Activated effector memory CD4-positive, alpha-beta T cell treated with anti-CD3 and anti-CD28 coated beads, Interleukin-2, amount 50 U/mL, for 16 hours (primary cell): ENCODE measurements at places on chromosomes 3 and 15.

DNA sequence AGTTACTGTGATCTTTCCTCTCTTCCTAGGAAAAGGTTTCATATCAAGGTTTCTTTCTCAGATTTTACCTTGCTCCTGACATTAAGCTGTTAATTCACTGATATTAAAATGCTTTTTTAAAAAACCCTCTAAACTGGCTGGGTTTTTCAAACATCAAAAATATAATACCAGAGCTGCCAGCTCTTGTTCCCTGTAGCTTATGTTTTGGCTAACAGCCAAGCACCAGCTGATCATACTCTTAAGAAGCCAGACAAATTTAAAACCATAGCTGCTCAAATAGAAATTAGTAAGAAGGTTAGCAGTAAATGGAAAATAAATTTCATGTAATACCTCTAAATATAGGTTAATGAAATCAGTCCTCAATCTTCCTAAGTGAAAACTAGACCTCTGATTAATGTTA is 657.5 kb downstream of the GRM7 start:
- no peak for DNase-seq

DNA sequence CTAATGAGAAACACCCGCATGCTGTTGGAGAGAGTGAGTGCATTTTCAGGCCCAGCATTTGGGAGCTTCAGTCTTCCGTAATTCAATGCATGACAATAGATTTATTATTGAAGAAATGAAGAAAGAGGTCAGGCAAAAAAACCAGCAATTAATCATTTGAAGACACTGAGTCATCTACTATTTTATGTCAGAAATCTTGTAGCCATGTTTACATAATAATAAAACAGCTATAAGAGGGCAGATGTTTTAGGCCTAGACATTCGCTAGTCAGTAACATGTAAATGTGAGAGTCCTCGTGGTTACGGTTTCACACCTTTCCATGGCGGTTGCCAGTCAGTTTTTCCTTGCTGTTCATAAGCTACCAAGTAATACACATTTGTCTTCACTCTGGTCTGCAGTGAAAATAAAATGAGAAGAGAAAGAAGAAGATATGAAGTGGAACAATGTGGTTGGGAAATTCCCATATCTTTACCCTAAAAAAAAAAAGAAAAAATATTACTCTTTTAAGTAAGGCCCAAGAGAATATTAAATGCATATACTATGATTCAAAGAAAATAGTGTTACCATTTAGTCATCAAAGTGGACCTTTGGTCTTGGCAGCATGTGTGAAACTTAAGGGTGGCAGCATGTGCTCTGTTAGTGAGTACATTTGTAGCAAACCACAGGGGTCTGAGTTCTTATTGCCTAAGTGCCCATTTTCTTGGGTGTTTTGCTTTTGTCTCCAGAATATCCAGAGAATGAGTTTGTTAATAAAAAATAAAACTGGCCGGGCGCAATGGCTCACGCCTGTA is 140.5 kb upstream of the TBL1XR1 start:
- DNase-seq = peak; percentile 87

- no peak for DNase-seq
Measured at GRCh38 chr15:46714950-46715349, 1002.4 kb upstream of the SEMA6D start.

GRCh38 chr3:37198996-37199395 is 24.6 kb upstream of the LRRFIP2 start:
- no peak for DNase-seq

- no peak for DNase-seq
Measured at GRCh38 chr15:83709241-83709640, 55.3 kb downstream of the ADAMTSL3 start.

- no peak for DNase-seq
Measured at GRCh38 chr15:33341953-33342352, 31.2 kb downstream of the RYR3 start.

GRCh38 chr3:119636249-119636648 is 24.1 kb downstream of the POPDC2 start:
- DNase-seq = no peak

GRCh38 chr15:69480932-69481331 is 28.3 kb downstream of the RPLP1 start:
- DNase-seq = peak; percentile 48

DNA sequence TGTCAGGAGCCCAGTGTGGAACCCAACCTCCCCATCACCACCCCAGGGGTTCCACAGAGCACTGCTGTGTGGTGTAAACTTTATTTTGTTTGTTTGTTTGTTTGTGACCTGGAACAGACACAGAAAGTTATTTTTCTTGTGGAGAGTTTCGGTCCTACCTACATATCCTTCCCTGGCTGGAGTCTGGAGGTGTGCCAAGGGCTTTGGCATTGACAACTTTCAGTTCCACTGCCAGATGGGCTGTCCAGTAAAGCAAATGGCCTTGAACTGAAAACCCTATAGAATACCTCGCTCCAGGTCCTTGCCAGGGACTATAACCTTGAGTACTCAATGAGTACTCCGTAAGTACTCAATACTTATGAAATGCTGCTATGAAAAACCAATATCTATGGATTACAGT is 103.5 kb downstream of the MITF start:
- no peak for DNase-seq

DNA sequence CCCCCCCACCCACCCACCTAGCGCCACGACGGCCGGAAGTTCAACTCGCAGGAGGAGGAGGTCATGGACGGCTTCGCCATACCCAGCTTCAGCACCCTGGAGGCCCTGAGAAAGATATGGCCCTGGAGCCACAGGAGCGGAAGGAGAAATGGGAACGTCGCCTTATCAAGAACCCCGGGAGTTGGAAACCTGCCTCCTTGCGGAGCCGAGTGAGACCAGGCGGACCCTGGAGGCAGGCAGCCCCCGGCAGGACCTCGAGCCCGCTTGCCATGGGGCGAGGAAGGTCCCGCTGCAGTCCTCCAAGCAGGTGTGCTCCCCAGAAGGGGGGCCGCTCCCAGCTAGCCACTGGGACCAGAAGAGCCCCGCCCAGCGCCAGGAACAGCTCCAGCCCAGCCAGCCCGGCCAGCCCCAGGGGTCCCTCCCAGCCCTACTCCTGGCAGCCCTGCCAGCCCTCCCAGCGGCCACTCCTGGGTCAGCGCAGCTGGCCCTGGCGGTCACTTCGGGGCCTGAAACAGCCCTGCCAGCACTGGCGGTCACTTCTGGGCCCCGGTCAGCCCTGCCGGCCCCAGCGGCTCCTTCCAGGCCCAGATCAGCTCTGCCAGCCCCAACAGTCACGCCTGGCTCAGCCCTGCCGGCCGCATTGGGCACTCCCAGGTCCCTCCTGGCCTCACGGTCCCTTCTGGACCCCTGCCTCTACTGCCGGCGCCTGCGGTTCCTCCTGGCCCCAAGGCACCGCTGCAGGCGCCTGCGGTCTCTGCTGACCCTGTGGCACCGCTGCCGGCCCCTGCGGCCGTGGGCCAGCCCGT is 10.3 kb upstream of the ROPN1B start:
- no peak for DNase-seq

DNA sequence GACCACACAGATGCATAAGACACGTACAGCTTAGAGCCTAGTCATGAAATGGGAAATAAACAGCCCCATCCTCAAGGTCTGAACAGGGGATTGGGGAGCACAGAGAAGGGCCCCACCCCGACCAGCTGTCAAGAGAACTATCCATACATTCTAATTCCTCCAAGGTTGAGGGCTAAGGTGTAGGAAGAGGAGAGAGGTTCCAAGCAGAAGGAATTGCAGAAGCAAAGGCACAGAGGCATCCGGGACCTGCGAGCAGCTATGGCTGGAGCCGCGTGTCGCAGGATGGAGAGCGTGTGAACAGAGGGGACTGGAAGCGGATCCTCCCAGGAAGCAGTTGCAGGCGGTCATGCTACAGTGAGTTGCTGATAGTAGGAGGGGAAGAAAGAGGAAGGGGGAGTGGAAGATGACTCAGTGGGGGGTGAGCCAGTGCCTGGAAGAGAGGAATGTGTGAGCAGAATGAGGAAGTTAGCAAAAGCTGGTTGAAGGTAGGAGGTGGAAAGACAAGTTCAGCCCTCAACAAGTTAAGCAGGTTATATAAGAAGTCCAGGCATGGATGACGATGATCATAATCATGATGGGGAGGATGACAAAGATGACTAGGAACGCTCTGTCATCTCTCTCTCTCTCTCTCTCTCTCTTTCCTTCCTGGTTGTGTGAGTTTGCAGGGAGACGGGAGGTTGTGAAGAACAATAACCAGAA is 89.7 kb downstream of the LIPC start:
- DNase-seq = no peak

- peak; percentile 75 for DNase-seq
Measured at GRCh38 chr3:190566043-190566933, 52.4 kb downstream of the IL1RAP start.

GRCh38 chr3:114393367-114394072 is 99.7 kb downstream of the TIGIT start:
- no peak for DNase-seq

DNA sequence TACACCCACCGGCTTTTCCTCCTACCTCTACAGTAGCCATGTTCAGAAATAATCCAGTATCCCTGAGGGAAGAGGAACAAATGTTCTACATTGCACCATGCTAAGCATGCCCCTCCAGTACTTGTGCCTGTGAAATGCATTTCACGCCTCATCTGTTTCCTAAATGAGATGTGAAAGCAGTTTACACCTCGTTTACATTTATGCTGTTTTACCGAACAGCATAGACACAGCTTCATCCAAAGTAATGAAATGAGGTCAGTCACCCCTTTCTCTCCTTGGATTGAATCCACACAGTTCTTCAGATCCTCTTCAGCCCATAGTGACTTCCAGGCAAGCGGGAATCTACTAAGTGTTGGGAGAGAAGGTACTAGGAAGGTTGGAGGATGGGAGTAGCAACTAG is 514.3 kb downstream of the PDCD6IP start:
- no peak for DNase-seq

GRCh38 chr15:55819397-55820034 is 76.6 kb upstream of the PRTG start:
- DNase-seq = no peak

DNA sequence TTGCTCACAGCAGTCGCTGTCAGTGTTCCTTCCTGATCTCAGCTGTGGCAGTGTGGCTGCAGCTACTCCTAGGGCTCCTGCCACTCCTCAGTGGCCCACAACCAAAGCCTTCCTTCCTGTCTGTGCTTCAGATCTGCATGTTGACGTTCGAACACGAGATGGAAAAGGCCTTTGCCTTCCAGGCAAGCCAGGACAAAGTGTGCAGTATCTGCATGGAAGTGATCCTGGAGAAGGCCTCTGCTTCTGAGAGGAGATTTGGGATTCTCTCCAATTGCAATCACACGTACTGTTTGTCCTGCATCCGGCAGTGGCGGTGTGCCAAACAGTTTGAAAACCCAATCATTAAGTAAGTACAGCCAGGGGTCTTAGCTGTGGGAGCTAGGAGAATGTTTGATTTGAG is 17.8 kb downstream of the MKRN2 start:
- DNase-seq = no peak

GRCh38 chr3:45575386-45575923 is 19.1 kb upstream of the LIMD1 start:
- no peak for DNase-seq

- DNase-seq = no peak
Measured at GRCh38 chr15:43916326-43916660, 89.5 kb downstream of the WDR76 start.

DNA sequence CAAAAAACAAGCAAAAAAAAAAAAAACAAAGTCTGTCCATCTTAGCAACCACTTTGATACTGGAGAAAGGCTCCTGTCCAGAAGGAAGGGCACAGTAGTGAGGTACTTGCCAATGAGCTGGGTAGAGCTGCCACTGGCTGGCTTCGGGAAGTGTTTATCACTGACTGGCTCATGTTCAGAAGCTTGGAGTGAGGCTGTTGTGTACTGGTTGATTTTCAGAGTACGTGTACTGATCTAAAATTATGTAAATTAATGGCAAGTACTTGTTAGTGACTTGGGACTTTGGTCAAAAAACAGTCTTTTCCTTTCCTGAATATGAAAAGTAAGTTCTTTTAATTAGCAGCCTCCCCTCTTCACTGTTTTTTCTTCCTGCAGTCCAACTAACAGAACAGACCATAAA is 979 bp upstream of the ZNF621 start:
- DNase-seq = no peak

- DNase-seq = no peak
Measured at GRCh38 chr15:94327356-94327936, 96.1 kb downstream of the MCTP2 start.

GRCh38 chr3:134235577-134236076 is 15.0 kb downstream of the RYK start:
- no peak for DNase-seq

DNA sequence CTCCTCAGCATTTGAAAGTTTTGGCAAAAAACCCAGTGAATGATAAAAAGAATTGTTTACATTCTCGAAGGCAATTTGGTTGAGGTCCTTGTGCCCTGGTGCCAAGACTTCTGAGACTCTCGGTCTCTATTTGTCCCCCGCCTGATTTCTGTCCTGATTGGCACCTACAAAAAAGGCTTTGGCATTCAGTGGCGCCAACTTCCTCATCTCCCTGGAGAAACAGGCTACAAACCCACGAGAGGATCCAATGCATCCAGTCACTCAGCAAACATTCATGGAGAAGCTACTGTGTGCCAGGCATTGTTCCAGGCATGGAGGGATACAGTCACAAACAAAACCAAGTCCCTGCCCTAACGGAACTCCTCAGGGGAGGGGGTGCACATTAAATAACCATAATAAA is 42.7 kb downstream of the HES1 start:
- no peak for DNase-seq

GRCh38 chr3:143119974-143120715 is 574 bp downstream of the CHST2 start:
- peak; percentile 73 for DNase-seq

GRCh38 chr15:39594446-39595337 is 13.8 kb downstream of the THBS1 start:
- no peak for DNase-seq

GRCh38 chr15:41407341-41407740 is 5.0 kb upstream of the NDUFAF1 start:
- DNase-seq = no peak

DNA sequence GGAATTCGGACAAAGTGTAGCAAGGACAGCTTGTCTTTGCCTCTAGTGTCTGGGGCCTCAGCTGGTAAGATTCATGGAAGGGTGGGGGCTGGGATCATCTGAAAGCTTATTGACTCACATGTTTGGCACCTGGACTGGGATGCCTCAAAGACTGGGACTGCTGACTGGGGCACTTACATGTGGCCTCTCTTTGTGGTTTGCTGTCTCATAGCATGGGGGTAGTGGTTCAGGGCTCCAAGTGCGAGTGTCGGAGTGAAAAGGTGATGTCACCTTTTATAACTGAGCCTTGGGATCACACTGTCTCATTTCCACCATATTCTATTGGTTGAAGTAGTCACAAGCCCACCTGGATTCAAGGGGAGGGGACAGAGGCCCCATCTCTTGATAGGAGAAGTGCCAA is 6.8 kb downstream of the MFSD1 start:
- DNase-seq = no peak
